ENCODE measurements at places on chromosomes 13 and 19.

DNA sequence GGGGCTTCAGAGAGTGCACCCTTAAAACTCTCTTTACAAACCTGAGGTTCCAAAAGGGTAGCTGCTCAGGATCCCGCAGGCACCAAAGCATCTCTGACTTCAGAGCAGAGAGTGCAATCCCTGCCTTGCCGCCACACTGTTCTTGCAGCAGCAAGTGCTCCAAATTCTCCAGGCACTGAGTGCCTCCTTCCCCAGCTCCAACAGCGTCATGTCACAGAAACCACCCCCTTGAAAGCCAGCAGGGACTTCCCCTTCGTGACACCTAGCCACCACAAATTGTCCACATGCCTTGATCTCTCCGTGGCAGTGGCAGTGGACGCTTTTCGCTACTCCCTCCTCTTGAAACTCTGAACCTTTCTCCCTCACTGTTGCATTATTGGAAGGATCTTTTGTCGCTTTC, 39.9 kb downstream of the MBNL2 start:
- no peak for DNase-seq

- DNase-seq: no peak
These were observed 51.7 kb downstream of the EDNRB start for GRCh38 chr13:77866971-77867370.

- no peak for DNase-seq
These were observed 161.4 kb downstream of the EFNB2 start for GRCh38 chr13:106373989-106374572.

- no peak for DNase-seq
These were observed 397.6 kb upstream of the KLHL1 start for GRCh38 chr13:70505809-70506208.

- DNase-seq: no peak
These were observed 6.6 kb upstream of the MLNR start for GRCh38 chr13:49213539-49213938.

DNA sequence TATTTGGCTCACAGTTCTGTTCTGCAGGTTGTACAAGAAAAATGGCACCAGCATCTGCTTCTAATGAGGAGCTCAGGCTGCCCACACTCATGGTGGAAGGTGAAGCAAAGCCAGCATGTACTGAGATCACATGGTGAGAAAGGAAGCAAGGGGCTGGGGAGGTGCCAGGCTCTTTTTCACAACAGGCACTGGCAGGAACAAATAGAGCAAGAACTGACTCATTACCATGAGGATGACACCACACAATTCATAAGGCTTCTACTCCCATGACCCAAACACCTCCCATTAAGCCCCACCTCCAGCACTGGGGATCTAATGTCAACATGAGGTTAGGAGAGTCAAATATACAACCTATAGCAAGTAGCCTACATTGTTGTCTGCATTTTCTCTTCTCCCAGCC, 522.6 kb downstream of the RFC3 start:
- no peak for DNase-seq

- no peak for DNase-seq
These were observed 47.9 kb upstream of the C13orf42 start for GRCh38 chr13:51158880-51159518.

DNA sequence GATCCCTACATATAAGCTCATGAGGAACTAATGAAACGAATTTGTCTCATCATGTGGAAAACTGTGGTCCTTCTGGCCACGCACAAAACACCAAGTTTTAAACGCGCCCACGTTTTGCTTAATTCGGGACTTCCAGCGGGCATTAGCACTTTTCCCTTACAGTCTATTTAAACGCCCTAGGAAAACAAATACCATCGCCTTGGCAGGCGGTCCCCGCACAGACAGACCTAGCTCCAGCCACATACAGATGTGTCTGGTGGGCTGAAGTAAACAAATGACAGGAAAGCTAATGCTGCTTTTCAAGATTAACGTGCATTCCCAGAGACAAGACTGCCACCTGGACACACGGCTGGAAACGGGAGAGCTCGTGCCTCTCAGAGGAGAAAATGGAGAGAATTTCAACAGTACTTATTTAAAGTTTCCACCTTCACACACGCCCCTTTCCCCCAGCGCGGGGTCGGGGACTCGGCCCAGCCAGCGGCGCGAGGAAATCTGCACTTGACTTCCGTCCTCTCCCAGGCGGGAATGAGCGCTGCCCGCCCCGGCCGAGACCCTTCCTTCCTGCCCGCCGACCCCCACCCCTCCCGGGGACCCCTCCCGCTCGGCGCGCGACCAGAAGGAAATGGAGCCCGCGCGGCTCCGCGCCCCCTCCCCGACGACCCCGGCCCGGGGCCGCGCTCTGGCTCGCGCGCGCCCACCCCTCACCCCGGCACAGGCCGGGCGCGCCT, 931 bp downstream of the USP12 start:
- peak; percentile 18 for DNase-seq

DNA sequence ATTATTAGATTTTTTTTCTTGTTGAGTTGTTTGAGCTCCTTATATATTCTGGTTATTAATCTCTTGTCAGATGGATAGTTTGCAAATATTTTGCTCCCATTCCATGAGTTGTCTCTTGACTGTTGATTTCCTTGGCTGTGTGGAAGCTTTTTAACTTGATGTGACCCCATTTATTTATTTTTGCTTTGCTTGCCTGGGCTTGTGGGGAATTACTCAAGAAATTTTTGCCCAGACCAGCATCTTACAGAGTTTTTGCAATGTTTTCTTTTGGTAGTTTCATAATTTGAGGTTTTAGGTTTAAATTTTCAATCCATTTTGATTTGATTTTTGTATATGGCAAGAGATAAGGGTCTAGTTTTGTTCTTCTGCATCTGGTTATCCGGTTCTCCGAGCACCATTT, 124.7 kb downstream of the PCCA start:
- DNase-seq: no peak

DNA sequence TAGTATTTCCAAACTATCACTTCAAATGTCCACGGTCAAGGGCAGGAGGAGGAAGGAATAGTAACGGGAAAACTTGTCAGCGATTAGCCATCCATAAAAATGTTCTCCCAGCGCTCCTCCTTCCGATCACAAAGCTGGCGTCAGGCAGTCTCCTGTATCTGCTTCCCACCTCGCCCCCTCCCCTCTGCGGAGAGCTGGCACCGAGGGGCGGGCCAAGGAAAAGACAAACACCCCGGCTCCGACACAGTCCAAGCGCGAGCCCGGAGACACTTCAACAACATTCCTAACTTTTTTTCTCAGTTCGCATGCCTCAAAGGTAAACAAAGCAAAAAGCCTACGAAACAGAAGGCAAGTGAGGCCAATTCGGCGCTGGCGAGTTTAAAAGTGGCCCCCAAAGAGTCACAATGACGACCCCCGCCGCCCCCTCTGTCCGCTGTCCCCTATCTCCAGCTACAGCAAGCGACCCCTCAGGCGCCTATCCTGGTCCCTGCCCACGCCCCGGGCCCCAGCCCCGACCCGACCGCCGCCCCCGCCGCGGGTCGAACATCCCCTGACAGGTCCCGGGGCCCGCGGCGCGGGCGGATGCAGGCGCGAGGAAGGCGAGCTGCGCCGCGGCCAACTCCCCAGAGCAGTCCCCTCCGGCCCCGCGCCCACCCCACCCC, 736 bp downstream of the SMAD9 start:
- DNase-seq: peak; percentile 13

- peak; percentile 76 for DNase-seq
These were observed 4.7 kb upstream of the PRMT1 start for GRCh38 chr19:49672131-49672919.

- DNase-seq: peak; percentile 50
These were observed 1.7 kb downstream of the TRAPPC5 start for GRCh38 chr19:7682175-7682855.

DNA sequence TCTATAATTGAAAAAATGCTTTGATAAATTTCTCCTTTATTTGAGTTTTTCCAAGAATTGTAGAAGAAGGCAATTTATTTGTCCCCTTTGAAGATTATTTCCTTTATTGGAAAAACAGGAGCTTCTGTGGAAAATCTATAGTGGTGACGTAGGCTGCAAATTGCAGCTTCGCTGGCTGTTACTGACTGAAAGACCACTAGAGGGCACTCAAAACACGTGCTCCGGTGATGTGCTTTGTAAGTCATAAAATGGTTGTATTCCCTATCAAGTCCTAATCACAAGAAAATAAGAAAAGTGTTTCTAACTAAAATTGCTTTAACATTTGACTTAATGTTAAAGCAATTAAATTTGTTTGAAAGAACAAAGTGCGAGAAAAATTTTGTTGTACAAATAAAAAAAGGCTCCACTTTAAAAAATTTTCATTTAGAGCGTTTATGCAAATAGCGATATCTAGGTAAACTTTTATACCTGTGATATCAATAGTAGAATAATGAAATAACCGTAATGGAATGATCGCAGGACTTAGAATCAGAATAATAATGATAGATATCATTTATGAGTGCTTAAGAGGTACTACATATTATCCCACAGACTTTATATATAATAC, 638.2 kb upstream of the SPRY2 start:
- DNase-seq: peak; percentile 43

GRCh38 chr13:48653472-48653939, at the start of gene CYSLTR2:
TSS of gene CYSLTR2 (plus strand) at chr13:48653929. CDS start at chr13:48706818, 52,889 bp downstream.
- no peak for DNase-seq

- no peak for DNase-seq
These were observed 4.7 kb downstream of the C19orf38 start for GRCh38 chr19:10852941-10853340.

DNA sequence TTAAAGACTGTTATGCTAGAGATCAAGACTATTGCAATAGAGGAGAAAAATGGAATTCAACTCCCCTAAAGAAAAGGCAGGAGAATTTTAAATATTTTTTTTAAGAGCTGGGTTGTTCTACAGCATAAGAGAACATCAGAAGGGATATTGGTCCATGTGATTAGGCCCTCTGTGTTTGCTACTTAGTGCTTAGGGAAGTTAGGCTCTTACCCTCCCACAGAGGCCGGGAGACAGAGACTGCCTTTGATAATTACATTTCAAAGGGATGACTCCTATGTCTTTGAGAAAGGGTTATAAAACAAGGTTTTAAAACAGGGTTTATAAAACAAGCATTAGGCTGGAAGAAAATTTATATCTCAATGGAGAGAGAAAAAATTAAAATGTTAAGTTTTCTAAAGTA, 1248.1 kb upstream of the PCDH20 start:
- no peak for DNase-seq

DNA sequence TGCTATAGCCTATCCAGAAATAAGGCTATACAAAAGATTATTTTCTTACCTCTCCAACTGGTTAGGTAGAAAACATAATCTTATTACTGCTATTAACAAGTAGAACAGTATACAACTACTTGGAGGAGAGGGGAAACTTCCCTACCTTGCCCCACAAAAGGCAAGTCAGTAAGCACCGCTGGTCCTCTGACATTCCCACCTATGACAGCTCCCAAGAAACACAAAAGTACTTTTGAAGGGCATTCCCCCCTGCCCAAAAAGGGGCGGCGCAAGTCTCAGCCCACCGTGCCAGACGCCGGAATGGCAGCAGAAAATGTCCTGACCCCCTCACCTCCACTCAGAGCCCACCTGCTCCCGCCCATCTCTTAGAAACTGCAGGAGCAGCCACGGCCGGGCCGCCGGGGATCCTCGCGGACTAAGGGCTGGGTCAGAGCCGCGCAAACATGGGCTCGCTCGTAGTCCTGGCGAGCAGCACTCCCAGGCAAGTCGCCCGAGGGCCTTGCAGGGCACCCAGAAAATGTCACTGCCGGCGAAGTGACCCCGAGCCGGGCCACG, 437 bp downstream of the SUCLA2 start:
- no peak for DNase-seq

DNA sequence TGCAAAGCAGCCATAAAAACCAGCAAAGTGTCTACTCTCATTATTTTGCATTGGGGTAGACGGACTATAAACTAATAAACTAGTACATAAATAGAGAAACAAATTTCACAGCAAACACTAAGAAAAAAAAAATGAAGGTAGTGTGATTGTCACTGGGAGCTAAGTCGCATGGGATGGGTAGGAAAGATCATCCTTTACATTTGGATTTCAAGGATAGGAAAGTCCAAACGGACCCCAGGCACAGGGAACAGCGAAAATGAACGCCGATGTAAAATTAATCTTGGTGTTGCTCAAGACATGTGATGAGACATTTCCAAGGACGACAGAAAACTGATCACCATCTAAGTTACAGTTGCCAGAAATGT, 690 bp upstream of the SGTA start:
- DNase-seq: no peak

DNA sequence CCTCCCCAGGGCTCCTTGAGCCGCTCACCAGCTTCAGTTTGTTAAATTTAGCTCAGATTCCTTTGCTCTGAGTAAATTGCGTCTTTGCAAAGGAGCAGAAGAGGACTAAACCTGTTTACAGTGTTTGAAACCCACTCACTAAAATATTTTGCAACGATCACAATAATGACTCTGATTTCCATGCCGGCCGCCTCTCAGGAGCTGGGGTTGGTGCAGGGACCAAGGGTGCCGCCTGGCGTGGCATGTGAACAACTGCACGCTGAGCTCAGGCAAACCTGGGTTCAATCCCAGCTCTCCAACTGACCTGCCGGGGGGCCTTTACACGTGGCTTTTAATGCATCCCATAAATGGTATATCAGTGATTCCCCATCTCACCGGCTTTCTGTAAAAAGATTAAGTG, 68.7 kb upstream of the CACNA1A start:
- DNase-seq: no peak

GRCh38 chr19:10516671-10517286, 468 bp downstream of the S1PR5 start:
- DNase-seq: no peak

DNA sequence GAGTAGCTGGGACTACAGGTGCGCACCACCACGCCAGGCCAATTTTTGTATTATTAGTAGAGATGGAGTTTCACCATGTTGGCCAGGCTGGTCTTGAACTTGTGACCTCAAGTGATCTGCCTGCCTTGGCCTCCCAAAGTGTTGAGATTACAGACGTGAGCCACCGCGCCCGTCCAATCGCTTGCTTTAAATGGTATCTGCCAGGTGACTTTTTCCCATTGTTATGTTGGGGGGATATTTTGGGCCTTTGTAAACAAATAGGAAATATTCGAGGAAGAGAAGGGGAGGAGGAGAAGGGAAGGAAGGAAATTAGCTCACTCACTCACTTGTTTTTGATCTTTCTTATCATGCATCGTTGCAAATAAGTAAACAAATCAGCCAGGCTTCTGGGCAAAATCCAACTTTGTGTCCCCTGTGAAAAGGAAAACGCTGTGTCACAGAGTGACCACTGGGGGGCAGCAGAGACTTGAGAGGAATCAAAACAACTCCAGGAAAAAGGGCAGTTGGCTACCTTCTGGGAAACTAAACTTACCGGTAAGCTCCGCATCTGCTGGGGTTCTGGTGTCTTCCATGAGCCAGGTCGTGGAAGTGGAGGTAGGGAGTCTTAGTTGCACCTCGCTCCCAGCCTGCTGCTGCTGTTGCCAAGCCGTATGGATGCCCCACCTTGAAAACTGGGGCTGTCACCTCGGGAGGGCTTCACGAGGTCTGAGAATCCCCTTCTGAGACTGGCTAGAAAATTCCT, 9.3 kb upstream of the RANBP3 start:
- DNase-seq: peak; percentile 70
